NCI-H1694 (cell line): ENCODE measurements at places on chromosomes 4 and X.

DNA sequence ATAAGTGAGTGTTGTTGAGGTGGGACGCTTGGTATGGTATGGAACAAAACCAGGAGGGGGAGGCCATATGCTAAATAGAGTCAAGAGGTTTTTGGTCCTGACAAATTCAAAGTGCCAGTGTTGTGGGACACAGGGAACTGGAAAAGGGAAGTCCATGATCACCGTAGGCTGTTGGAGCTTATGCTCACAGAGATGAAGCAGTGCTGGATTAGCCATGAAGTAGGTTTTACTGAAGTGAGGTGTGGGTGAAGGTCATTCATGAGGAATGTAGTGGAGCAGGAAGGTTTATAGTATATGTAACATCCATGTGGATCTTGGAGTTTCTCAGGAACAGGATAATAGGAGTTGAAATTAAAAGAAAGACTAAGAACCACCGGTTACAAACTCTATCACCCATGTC, 256.1 kb upstream of the PITX2 start:
- no peak for DNase-seq

- DNase-seq = no peak
These were observed 227.3 kb upstream of the NOCT start for GRCh38 chr4:138788267-138788790.

DNA sequence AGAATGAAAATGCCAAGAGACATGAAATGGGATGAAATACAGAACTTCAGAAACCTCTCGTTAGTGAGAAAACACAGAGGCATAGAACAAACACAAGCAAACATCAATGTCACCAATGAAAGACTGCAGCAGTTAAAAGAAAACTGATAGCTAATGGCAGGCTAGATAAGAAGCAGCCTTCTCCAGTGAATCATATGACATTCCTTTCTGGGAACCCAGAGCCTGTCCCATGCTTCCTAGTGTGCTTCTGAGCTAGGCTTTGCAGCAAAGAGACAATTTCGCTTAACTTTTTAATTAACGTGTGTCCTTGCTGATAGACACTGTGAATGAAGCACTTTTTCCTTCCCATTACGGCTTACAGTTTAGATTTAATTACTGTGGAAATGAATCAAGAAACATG, 444.6 kb downstream of the IL15 start:
- no peak for DNase-seq

DNA sequence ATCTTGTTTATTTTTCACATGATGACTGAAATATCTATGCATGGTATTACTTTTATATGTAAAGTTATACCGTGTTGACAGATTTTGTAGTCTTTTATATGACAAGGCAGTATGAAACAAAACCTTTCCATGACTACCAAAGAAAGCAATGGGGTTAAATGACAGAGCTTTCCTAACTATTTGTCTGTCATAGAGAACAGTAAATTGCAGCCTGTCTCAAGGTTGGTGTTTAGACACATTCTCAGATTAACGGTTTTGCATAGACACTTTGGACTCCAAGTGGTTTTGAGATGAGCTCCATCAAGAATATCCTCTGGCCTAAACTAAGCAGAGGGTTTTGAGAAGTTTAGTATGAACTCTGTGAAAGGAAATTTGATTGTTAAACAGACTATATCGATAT, 180.7 kb upstream of the TENM3 start:
- DNase-seq = no peak

DNA sequence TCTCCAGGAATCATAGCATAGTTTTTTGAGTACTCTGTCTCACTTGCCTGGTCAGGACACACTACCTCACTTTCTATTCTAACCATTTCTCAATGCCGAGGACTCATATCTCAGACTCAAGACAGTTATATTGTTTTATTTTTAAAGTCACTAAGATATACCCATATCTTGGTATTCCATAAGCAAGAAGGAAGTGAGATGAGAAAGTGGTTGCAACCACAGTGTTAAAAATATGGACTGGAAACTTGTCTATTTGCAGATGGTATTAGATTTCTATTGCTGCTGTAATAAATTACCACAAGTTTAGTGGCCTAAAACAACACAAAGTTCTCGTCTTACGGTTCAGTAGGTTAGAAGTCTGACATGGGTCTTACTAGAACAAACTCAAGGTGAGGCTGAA, 344.8 kb upstream of the MAGEB2 start:
- DNase-seq = no peak

GRCh38 chrX:50436797-50437196, 33.8 kb downstream of the DGKK start:
- no peak for DNase-seq

DNA sequence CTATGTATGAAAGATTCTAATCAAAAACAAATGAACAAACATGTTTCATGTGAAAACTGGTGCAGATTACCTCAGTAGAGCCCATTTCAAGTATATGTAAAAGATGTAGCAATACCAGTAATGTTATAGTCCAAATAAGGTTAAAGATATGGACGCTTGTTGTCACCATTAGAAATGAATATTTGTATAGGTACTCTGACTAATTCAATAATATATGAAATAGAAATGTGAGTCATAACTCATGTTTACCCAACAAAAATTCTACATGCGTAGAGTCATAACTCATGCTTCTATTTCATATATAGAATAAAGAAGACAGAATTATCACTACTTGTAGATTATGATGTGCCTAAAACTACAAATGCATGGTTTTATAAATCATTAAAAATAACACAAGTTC, 739.1 kb upstream of the DIAPH2 start:
- no peak for DNase-seq
